Omental fat pad (tissue), 4 donors: ENCODE measurements at places on chromosomes 1 and 21. TPM values are rescaled to one million over a fixed set of nuclear protein-coding genes. Genes with fewer than 3 reads are reported as not detected.

GRCh38 chr1:11719313-11720032, 16.5 kb upstream of the AGTRAP start:
- peak; percentile 95 for DNase-seq

DNA sequence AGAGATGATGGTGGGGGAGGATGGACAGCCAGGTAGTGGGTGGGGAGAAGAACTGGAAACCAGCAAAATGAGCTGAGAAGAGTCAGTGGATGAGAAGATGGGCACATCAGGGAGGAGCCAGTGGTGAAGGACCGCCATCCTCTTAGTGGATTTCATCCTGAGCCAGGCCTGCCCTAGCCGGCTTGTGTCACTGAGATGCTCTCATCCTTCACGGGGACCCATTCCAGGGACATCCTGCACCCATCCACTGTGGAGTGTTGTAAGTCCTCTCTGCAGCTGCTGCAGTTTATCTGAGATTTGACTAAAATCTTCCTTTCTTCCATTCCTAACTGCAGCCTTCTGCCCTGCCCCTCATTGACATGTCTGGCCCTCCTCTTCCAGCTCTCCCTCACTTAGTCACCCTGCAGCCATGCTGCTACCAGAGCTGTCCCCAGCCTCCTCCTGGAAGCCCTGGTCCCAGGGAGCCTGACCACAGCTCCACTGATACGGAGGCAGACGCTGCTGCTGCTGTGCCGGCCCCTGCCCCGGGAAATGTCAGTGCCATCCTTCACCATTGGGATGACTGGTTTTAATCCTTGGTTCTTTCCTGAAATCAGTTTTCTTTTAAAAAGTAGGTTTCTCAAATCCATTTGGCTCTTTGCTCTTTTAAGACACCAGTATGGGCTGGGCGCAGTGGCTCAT, 33.2 kb downstream of the STUM start:
- no peak for DNase-seq

GRCh38 chr1:205928317-205928716, 14.9 kb downstream of the SLC26A9 start:
- no peak for DNase-seq

GRCh38 chr1:150970808-150971582, 3.6 kb downstream of the CERS2 start:
- DNase-seq = no peak

GRCh38 chr1:61156576-61157467, 74.5 kb downstream of the NFIA start:
- no peak for DNase-seq

DNA sequence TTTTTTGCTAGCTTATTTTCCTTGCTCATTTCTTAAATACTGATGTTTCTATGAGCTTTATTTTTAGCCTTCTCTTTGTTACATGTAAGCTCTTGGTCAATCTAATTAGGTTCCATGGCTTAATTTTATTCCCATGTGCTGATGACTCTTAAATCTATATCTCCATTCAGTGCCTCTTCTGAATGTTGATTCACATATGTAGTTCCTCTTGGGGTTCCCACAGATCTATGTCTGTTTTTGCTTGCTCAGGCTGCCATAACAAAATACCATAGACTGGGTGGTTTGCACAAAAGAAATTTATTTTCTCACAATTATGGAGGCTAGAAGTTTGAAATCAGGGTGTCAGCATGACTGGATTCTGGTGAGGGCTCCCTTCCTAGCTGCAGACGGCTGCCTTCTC, 58.3 kb upstream of the PLA2G4A start:
- DNase-seq = no peak

DNA sequence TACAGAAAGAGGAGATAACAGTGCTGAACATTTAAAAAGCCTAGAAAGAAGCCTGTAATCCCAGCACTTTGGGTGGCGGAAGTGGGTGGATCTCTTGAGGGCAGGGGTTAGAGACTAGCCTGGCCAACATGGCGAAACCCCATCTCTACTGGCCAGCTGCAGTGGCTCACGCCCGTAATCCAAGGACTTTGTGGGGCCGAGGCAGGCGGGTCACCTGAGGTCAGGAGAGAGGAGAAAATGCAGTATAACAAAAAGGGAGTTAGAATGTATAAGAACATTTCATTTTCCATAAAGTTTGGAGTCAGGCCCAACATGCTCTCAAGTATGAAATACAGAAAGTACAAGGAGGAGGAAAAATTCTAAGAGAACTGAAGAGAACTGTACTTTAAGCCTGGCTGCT, 134.5 kb downstream of the SMYD3 start:
- no peak for DNase-seq

- DNase-seq = no peak
Measured at GRCh38 chr1:209815490-209815889, 9.5 kb upstream of the IRF6 start.

DNA sequence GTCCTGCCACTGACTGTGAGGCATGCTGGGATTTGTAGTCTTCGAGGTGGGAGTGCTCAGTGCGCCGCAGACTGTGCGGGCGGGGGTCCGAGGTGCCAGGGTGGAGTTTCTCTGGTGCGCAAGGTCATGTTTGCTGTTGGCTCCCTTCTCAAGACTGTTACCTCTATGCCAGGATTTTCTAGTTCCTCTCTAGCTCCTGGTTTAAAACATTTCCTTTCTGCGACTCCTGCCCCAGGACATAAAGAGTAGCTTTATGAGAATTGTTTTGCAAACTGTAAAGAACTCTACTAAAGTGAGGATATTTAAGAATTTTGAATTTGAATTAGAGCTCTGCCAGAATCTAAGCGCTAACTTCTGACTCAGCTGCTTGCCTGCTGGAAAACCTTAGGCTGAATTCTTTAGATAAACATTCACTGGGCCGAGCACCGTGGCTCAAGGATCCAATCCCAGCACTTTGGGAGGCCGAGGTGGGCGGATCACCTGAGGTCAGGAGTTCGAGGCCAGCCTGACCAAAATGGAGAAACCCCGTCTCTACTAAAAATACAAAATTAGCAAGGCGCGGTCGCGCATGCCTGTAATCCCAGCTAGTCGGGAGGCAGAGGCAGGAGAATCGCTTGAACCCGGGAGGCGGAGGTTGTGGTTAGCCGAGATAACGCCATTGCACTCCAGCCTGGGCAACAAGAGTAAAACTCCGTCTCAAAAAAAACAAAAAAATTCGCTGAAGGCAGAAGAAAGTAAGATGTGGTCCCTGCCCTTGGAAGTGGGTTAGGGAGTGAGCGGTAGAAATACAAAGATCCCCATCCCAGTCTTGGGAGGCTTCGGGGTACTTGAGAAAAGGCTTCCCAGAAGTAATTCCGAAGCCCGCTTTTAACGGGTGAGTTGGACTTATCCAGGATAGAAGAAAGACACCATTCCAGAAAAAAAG, 992 bp upstream of the USP48 start:
- no peak for DNase-seq

GRCh38 chr1:82778612-82779011, 977.9 kb downstream of the ADGRL2 start:
- DNase-seq = no peak

- DNase-seq = no peak
Measured at GRCh38 chr1:210687582-210688279, 359.0 kb downstream of the HHAT start.

- DNase-seq = no peak
Measured at GRCh38 chr1:65509912-65510680, 89.6 kb downstream of the LEPR start.

GRCh38 chr1:13770743-13771142, 70.8 kb downstream of the PRDM2 start:
- no peak for DNase-seq

DNA sequence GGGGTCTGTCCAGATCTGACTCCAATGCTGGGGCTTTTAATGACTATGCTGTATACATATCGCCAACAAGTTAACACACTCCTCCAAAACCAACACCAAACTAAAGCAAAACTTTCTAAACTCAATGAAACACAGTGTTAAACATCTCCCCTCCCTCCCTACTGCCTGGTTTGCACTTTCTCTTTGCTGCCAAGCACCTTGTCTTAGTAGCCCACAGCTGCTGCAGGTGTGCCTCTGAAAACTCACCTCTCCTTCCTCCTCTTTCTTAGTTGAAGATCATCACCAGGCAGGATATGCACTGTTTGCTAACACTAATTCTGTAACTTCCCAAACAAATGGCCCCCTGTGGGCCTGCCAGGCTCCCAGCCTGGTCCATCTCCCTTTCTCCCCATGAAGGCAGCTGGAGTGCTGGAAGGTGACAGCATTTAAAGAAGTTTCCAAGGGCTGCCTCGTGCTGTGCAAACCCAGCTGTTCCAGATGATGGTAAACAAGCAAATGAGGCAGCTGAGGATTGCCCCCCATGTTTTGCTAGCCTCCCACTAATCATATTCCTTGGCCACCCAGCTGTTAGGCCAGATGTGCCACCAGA, 213.7 kb downstream of the ASTN1 start:
- DNase-seq = no peak

DNA sequence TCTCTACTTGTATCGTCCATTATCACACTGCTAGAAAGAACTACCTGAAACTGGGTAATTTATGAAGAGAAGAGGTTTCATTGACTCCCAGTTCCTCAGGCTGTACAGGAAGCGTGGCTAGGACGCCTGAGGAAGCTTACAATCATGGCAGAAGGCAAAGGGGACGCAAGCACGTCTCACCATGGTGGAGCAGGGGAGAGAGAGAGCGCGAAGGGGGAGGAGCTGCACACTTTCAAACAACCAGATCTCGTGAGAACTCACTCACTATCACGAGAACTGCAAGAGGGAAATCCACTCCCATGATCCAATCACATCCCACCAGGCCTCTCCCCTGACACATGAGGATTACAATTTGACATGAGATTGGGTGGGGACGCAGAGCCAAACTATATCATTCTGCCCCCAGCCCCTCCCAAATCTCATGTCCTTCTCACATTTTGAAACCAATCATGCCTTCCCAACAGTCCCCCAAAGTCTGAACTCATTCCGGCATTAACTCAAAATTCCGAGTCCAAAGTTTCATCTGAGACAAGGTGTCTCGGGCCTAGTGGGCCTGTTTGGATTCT, 8.0 kb downstream of the MMEL1 start:
- no peak for DNase-seq

- no peak for DNase-seq
Measured at GRCh38 chr1:22450351-22451021, 1.2 kb upstream of the ZBTB40 start.

- DNase-seq = no peak
Measured at GRCh38 chr1:218717575-218717974, 372.4 kb downstream of the TGFB2 start.

- DNase-seq = no peak
Measured at GRCh38 chr1:178371933-178372388, 124.8 kb downstream of the CLEC20A start.

DNA sequence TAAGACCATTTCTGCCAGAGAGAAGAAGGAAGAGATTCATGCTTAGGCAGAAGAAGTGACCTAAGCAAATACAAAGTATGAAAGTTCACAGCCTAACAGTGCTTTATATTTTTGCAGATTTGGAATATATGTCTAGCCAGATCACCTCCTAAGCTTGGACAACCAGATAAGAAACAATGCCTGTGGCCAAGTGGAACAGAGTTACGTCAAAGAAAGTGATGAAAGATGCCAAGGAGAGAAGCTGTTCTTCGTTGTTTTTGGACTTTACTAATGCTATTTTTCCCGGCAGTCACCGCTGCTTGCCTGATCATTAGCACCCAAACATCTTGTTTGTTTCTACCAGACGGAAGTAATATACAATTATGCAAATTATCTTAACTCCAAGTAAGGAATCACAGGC, 489.2 kb upstream of the C1orf87 start:
- DNase-seq = no peak

- DNase-seq = no peak
Measured at GRCh38 chr1:207004931-207005830, 27.4 kb downstream of the C1orf116 start.

- no peak for DNase-seq
Measured at GRCh38 chr1:3518256-3518655, 63.8 kb downstream of the ARHGEF16 start.

DNA sequence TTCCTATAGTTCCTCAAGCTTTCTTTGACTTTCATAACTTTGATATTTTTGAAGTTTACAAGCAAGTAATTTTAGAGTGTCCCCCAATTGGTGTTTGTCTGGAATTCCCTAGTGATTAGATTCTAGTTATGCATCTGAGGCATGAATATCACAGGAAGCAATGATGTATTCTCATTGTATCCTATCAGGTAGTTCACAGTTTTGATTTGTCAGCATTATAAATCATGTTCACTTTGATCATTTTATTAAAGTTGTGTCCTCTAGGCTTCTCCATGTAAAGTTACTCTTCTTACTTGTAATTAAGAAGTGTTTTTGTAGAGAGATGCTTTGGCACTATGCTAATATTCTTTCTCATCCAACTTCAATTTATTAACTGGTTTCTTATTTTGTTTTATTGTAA, 53.0 kb downstream of the TYW3 start:
- DNase-seq = no peak

- DNase-seq = no peak
Measured at GRCh38 chr1:54464477-54465146, 58.4 kb upstream of the SSBP3 start.

DNA sequence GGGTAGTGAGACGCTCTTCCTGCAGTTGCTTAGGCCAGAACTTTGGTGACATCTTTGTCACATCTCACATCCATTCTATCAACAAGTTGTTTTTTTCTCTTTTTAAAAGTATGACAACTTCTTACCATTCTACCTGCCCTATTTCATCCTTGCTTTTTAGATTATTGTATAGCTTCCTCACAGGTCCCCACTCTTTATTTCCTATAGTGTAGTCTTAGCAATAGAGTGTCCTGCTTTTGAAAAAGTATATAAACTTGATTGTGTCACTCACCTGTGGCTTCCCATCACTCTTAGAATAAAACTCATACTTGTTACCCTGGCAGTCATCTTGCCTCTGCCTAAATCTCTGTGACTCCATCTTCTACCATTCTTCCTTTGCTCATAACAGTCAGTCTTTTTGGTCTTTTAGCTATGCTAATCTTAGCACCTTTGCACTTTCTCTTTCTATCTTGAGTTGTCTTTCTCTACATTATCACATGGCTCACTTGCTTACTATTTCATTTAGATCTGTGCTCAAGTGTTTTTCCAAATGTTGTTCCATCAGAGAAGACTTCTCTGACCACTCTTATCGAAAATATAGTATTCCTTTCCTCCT, 9.5 kb downstream of the CDC73 start:
- DNase-seq = no peak

Gene PDZK1
- not detected for total RNA-seq

Gene AK2
- 146 TPM for total RNA-seq

Gene ACKR1
- 360 TPM for total RNA-seq

Gene NTMT2
- not detected for total RNA-seq

Gene CYP4Z1
- 5.2 TPM for total RNA-seq

Gene HES2
- total RNA-seq = not detected

Gene LAD1
- 0.19 TPM for total RNA-seq

Gene NBPF6
- not detected for total RNA-seq

Gene UBXN10
- 0.63 TPM for total RNA-seq

Gene SERINC2
- total RNA-seq = 2.2 TPM

Gene HLX
- 26.5 TPM for total RNA-seq

Gene FAM72B
- 1.3 TPM for total RNA-seq

Gene TBX15
- total RNA-seq = 4.1 TPM

Gene S100A5
- total RNA-seq = not detected

Gene NTNG1
- 1.3 TPM for total RNA-seq

Gene RPTN
- total RNA-seq = not detected
